Naive thymus-derived CD8-positive, alpha-beta T cell (primary cell): ENCODE measurements at places on chromosomes 1 and 21. TPM values are rescaled to one million over a fixed set of nuclear protein-coding genes. Genes with fewer than 3 reads are reported as not detected.

- DNase-seq, result no peak
Observed at GRCh38 chr1:197106869-197107268, 39.6 kb downstream of the ASPM start.

DNA sequence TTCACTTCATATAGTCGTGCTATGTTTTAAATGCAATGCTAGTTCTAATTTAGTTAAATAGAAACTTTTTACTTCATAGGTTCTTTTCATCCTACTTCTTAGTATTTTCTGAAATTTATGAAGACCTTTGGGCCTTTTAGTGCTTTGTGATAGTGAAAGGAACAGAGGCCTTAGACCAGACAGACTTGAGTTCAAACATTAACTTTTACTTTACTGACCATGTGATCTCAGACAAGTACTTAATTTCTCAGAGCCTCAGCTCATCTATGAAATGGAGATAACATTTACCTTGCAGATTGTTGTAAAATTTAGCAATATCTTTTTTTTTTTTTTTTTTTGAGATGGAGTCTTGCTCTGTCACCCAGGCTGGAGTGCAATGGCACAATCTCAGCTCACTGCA, 57.5 kb downstream of the AK5 start:
- no peak for DNase-seq

DNA sequence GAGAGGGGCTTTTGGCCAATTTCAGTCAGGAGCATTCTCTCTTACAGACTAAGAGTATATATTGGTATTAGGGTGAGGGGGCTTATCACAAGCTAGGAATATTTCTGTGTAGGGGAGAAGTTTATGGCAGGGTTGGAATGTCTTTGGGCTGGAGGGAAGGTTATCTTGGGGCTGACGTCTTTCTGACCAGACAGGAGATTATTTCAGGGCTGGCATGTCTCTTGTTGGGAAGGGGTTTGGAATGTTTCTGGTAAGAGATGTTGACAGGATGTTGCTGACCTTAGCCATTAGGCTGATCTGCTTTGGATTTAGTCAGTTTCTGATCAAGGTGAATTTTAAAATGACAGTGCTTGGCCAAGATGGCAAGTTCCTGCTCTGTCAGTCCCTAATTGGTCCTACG, 17.8 kb upstream of the HSD3B1 start:
- no peak for DNase-seq

- DNase-seq, result no peak
Observed at GRCh38 chr1:114956570-114956969, 73.1 kb upstream of the TSHB start.

GRCh38 chr1:167435484-167435883, 82.8 kb downstream of the CD247 start:
- DNase-seq, result no peak

CCDC181 gene
- not detected for total RNA-seq
